ENCODE measurements at places on chromosomes 5 and 9. TPM values are rescaled to one million over a fixed set of nuclear protein-coding genes. Genes with fewer than 3 reads are reported as not detected.

Gene RAD1
- total RNA-seq, result 31.8 TPM

Gene F12
- 13.4 TPM for total RNA-seq

Gene EQTN
- total RNA-seq, result not detected

Gene ASS1
- 26.2 TPM for total RNA-seq

Gene DMXL1
- total RNA-seq, result 29.2 TPM

Gene SH3PXD2B
- total RNA-seq, result 39.7 TPM

Gene PNPLA7
- 3.9 TPM for total RNA-seq

Gene SPINK7
- not detected for total RNA-seq

Gene ANKDD1B
- total RNA-seq, result 0.10 TPM

Gene TMC1
- total RNA-seq, result 0.36 TPM

Gene CHSY3
- total RNA-seq, result not detected

Gene TAF7
- 71.0 TPM for total RNA-seq

Gene LHX6
- 0.62 TPM for total RNA-seq

Gene CCNG1
- 117 TPM for total RNA-seq

Gene SPEF2
- 0.87 TPM for total RNA-seq

Gene GADD45G
- 1.2 TPM for total RNA-seq

Gene ARID3C
- 0.33 TPM for total RNA-seq

Gene TRIM52
- total RNA-seq, result 9.3 TPM

Gene ARL14EPL
- not detected for total RNA-seq

Gene POLR1E
- 93.8 TPM for total RNA-seq

Gene ANKRD34B
- total RNA-seq, result 0.10 TPM

Measured in Panc1 (cell line).